T-helper 17 cell (primary cell): ENCODE measurements at places on chromosomes 11 and 22.

DNA sequence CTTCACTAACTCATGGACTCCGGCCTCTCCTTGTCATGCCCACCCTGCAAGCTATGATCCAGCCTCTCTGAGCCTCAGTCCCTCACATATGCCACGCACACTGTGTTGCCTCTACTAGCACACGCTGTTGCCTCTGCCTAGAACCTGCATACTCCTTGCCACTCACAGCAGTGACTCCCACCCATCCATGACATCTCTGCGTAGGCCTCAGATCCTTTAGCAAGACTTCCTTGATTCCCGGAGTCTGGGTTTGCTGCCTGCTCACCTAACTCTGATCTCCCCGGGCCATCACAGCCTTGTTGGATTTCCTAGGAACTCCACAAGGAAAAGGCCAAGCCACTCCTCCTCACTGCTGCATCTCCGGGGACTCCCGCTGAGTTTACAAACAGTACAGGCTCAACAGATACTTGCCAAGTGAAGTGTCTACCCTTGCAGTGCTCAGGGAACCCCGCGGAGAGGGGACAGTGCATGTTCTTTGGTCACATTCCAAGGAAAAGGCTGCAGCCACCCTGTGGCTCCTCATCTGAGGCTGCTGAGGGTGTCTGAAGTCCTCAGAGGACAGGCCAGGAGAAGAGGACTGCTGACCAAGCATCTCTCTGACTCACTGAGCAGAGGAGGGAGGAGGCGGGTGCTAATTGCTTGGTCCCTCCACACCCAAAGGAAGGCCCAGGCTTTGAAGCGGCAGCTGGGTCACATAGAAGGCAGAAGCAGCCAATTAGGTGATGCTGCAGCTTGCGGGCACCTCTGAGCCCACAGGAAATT is 42.4 kb upstream of the NAV2 start:
- no peak overlapping the region for H3K27ac ChIP-seq
- no peak for DNase-seq
- H3K27me3 ChIP-seq = peaks cover 21% of the 10 kb centered on the region

DNA sequence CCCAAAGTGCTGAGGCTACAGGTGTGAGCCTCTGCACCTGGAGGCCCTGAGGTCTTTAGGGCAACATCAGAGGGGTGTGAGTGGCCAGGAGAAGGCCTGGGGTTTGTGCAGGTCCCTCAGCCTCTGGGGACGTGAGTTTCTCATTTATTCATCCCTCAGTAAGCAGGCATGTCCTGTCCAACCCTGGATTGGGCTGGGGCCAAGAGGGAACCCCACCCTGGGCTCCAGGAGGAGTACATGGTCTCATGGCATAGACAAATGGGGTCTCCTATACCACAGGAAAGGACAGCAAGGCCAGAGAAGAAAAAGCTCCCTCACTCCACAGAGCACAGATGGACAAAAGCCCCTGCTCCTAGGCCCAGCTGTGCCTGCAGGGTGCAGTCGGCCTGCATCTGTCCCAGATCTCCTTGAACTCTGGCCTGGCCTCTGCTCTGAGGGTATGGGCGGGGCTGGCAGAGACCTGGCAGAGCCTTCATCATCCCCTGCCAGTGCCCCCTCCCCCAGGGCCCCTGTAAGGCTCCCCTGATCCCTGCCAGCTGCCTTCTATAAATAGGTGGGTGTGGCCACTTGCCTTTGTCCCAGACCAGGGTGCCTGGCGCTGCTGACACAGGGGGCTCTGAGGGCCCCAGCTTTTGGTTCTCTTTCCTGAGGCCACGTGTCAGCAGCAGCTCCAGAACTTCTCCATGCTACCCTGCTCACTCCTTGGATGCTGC is 34.6 kb downstream of the A4GALT start:
- peaks cover 4% of the 10 kb centered on the region for H3K4me1 ChIP-seq
- H3K27me3 ChIP-seq = peaks cover 24% of the 10 kb centered on the region
- peaks cover 5% of the 10 kb centered on the region for H3K36me3 ChIP-seq

- H3K4me3 ChIP-seq = no peak overlapping the region
- H3K4me1 ChIP-seq = peaks cover 19% of the 10 kb centered on the region
- no peaks in the 10 kb centered on the region for H3K36me3 ChIP-seq
Observed at GRCh38 chr11:65932558-65932919, 12.7 kb upstream of the TSGA10IP start.

GRCh38 chr22:45863981-45864751 is 112.8 kb downstream of the WNT7B start:
- DNase-seq = peak; percentile 35
- H3K27me3 ChIP-seq = peaks cover 40% of the 10 kb centered on the region
- H3K4me3 ChIP-seq = peak overlapping the region; percentile 41
- peaks cover 10% of the 10 kb centered on the region for H3K4me1 ChIP-seq

DNA sequence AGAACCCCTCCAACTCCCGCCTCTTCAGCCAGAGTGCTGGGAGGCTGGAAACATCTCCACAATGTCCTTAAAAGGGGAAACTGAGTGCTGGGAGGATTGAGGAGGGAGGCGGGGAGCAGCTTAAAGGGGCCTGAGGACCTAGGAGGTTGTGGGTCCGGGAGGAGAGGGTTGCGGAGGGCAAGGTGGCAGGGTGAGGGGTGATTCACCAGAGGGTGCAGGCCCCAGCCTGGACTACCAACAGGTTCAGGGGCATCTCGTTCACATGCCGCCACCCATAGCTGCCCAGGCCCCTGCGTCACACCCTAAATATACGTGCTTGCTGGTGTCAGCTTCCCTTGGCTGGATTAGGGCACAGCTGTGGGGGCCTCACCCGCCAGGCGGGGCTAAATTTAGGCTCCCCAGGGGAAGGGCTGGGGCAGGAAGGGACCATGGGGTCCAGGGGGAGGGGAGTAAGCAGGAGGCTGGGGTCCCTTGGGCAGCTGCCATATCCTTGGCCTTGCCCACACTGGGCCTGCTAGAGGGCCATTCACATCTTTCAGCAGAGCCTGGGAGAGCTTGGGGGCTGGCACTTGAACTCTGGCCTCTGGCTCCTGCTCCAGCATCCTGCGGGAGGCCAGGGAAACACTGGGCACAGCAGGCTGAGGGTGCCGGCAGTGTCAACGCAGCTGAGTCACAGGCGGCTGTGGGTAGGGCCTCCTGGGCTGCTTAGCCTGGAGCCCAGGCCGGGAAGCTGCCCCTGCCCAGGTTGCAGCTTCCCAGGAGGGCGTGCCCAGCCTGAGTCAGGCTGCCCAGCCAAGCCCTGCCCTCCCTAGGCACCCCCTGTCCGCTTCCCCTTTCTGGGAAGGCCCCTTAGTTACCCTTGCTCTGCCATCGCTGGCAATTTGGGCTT is 1.3 kb downstream of the EHBP1L1 start:
- no peak for DNase-seq
- H3K4me1 ChIP-seq = peaks cover 46% of the 10 kb centered on the region
- H3K36me3 ChIP-seq = peaks cover 5% of the 10 kb centered on the region
- peak overlapping the region; percentile 94 for H3K4me3 ChIP-seq
- no peaks in the 10 kb centered on the region for H3K27me3 ChIP-seq
- H3K27ac ChIP-seq = peak overlapping the region; percentile 94

DNA sequence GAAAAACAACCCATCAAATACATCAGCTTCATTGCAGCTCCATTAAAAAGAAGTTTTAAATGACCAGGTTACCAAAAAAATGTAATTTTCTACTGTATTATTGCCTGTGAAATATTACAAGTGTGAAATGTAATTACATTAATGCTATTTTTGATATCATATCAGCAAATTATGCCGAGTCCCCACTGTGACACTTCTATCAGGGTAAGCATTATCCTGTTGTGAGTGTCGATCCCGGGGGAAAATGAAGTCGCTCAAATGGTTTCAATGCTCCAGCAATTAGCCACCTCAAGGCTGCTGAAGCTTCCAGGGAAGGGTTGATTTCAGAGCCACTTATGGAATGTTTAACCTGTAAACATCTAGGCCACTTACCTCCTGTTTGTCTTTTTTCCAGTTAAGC is 70.4 kb downstream of the RCN1 start:
- no peaks in the 10 kb centered on the region for H3K36me3 ChIP-seq
- no peak overlapping the region for H3K4me3 ChIP-seq
- H3K27me3 ChIP-seq = peaks cover 30% of the 10 kb centered on the region
- no peaks in the 10 kb centered on the region for H3K4me1 ChIP-seq

DNA sequence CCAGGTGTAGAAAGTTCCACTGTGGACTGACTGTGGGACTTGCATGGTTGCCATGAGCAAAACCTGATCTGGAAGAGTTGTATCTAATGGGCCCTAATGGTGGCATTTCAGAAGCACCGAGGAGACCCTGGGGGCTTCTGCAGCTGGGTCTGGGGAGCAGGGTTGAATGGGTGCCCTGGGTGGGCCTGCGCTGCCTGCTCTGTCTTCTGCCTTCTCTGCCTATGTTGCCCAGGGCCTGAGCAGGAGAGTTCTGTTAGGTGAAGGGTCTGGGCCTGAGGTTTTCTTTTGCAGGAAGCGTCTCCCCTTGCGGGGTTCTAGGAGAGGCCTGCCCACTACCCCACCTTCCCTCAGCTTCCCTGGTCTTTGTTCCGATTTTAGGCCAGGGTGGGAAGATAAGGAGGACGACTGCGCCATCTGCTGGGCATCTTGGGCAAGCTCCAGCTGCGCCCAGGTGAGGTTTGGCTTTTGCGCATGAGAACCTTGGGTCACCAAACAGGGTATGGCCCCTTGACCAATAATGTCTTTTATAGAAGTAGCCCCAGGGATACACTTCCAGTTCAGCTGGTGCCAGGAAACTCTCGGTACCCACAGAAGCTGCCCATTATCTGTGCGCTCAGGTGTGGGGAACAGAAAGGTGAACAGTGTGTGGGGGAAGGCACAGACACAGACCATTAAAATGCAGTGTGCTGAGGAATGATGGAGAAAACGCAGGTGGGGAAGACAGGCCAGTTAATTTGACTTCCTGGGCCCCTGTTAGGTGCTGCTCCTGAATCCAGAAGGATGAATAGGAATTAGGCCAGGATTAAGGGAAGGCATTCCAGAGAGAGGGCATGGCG is 23.2 kb downstream of the COMMD9 start:
- DNase-seq = no peak
- H3K27me3 ChIP-seq = peaks cover 27% of the 10 kb centered on the region
- peaks cover 9% of the 10 kb centered on the region for H3K36me3 ChIP-seq
- H3K27ac ChIP-seq = no peak overlapping the region

GRCh38 chr11:70225681-70226177 is 22.6 kb downstream of the FADD start:
- H3K27me3 ChIP-seq = no peaks in the 10 kb centered on the region
- H3K4me3 ChIP-seq = no peak overlapping the region
- peaks cover 2% of the 10 kb centered on the region for H3K4me1 ChIP-seq
- H3K27ac ChIP-seq = no peak overlapping the region
- DNase-seq = no peak

DNA sequence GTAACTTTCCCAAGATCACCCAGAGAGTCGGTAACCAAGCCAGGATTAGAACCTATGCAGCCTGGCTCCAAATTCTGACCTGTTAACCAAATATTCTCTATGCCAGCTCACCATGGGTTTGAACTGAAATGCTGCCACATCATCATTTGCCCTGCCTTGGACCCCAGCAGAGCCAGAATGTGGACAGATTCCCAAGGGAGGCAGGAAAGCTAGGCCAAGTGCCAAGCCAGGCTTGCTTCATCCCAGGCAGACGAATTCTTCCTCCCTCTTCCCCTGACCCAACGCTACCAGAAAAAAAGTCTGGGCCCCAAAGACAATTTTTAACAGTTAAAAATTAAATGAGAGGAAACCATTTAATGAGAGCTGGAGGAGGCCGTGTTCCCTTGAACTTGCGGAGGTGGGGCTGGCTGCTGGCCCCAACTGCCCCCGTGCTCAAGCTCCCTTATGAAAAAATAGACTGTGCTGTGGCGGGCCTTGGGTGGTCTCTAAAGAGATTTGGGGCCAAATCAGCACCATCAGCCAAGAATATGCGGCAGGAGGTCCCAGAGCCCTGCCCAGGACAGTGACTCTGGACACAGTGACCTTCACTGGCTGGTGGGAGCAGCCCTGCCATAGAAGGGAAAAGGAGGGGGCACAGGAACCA is 184.1 kb upstream of the SYT13 start:
- H3K4me1 ChIP-seq = peaks cover 5% of the 10 kb centered on the region
- DNase-seq = no peak
- no peak overlapping the region for H3K27ac ChIP-seq
- peaks cover 5% of the 10 kb centered on the region for H3K36me3 ChIP-seq
- peaks cover 21% of the 10 kb centered on the region for H3K27me3 ChIP-seq
- H3K4me3 ChIP-seq = no peak overlapping the region

GRCh38 chr22:50542416-50542927 is 3.2 kb upstream of the KLHDC7B start:
- no peak overlapping the region for H3K4me3 ChIP-seq
- H3K36me3 ChIP-seq = no peaks in the 10 kb centered on the region
- no peaks in the 10 kb centered on the region for H3K27me3 ChIP-seq

- H3K27me3 ChIP-seq = no peaks in the 10 kb centered on the region
- no peak overlapping the region for H3K27ac ChIP-seq
- peaks cover 4% of the 10 kb centered on the region for H3K4me1 ChIP-seq
- H3K4me3 ChIP-seq = no peak overlapping the region
- H3K36me3 ChIP-seq = no peaks in the 10 kb centered on the region
Observed at GRCh38 chr22:24233235-24233634, 11.6 kb downstream of the GGT5 start.
